B cell (primary cell): ENCODE measurements at places on chromosomes 7 and 10. TPM values are rescaled to one million over a fixed set of nuclear protein-coding genes. Genes with fewer than 3 reads are reported as not detected.

- no peak overlapping the region for H3K4me3 ChIP-seq
- no peak overlapping the region for H3K27ac ChIP-seq
- peaks cover 2% of the 10 kb centered on the region for H3K27me3 ChIP-seq
- no peak for DNase-seq
- H3K4me1 ChIP-seq, result no peaks in the 10 kb centered on the region
Observed at GRCh38 chr7:11410656-11411644, 421.0 kb downstream of the THSD7A start.

The TAS2R40 gene
- total RNA-seq, result not detected in 2 replicates

The ENTPD1 gene
- 96.3 and 108 TPM in 2 replicates for total RNA-seq

- DNase-seq, result peak; percentile 39
- peaks cover 77% of the 10 kb centered on the region for H3K27me3 ChIP-seq
- H3K27ac ChIP-seq, result no peak overlapping the region
- peaks cover 29% of the 10 kb centered on the region for H3K4me1 ChIP-seq
Observed at GRCh38 chr7:20785157-20786048, 1.3 kb downstream of the SP8 start.

The CRTAC1 gene
- total RNA-seq, result not detected in 2 replicates

The PNLIPRP3 gene
- total RNA-seq, result not detected in 2 replicates

GRCh38 chr10:95532536-95532935, 28.6 kb downstream of the SORBS1 start:
- DNase-seq, result no peak
- no peaks in the 10 kb centered on the region for H3K27me3 ChIP-seq
- no peaks in the 10 kb centered on the region for H3K36me3 ChIP-seq
- no peaks in the 10 kb centered on the region for H3K4me1 ChIP-seq
- no peak overlapping the region for H3K4me3 ChIP-seq

DNA sequence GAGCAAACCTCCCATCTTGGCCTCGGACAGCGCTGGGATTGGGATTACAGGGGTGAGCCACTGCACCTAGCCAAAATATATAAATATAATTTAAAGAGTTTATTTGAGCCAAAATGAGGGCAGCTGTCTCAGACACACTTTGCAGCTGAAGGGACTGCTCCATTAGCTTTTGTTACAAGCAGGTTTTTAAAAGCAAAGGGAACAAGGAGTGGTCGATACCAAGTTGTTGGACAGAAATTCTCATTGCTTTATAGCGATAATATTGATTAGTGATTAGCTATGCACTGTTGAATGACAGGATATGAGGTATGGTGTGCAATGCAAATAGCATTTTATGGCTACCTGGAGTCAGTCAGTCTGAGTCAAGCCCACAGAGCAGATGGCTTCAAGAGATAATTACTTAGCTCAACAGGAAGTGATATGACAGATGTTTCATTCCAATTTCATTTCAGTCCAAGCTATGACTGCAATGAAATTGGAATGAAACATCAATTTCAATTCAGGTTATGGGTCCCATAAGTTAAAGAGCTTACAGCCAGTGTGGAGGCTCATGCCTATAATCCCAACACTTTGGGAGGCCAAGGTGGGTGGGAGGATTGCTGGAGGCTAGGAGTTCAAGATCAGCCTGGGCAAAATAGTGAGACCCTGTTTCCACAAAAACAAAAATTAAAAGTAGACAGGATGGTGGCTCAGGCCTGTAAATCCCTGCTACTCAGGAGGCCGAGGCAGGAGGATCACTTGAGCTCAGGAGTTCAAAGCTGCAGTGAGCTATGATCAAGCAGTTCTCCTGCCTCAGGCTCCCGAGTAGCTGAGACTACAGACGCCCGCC, 23.1 kb downstream of the TYW1 start:
- DNase-seq, result no peak
- H3K4me3 ChIP-seq, result no peak overlapping the region
- H3K27ac ChIP-seq, result no peak overlapping the region

The ADARB2 gene
- 0.85 and 0.96 TPM in 2 replicates for total RNA-seq

DNA sequence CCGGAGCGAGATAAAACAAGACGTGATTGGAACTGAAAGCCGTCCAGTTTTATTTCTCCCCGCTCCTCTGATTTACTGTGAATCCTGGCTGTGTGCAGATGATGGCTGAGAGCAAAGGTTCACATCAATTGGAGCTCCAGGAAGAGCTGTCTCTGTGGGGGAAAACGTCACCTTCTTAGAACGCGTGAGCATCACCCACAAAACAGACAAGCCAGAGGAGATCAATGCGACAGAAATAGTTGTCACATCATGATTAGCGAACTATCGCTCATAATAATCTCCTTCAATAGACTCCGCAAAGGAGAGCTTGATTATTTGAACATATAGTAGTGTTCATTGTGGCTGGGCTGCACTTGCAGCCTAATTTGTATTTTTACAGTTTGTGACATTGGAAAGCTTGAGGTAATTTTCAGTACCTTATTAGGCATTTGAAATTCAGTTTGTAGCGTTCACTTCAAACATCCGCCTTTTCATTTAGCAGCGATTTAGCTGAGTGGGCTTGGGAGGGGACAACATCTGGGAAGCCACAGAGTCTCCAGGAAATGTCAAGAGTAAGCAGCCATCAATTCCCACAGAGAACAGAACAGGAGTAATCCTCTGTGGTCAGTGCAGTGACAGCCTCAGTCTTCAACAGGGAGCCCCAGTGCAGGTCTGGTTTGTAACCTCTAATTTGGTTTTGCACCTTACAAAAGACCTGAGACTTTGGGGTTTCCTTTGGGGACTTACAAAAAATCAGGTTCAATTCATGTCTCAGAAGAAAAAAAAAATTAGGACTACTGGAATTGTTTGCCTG, 276.8 kb upstream of the PFKP start:
- H3K4me3 ChIP-seq, result no peak overlapping the region
- H3K27me3 ChIP-seq, result no peaks in the 10 kb centered on the region
- H3K27ac ChIP-seq, result no peak overlapping the region
- DNase-seq, result no peak
- H3K4me1 ChIP-seq, result no peaks in the 10 kb centered on the region
- H3K36me3 ChIP-seq, result no peaks in the 10 kb centered on the region

- no peak overlapping the region for H3K4me3 ChIP-seq
- no peak for DNase-seq
- no peaks in the 10 kb centered on the region for H3K36me3 ChIP-seq
- no peak overlapping the region for H3K27ac ChIP-seq
- no peaks in the 10 kb centered on the region for H3K27me3 ChIP-seq
- no peaks in the 10 kb centered on the region for H3K4me1 ChIP-seq
Observed at GRCh38 chr10:77850620-77851231, 75.8 kb downstream of the DLG5 start.

The DEPP1 gene
- total RNA-seq, result not detected in 2 replicates

GRCh38 chr10:128286141-128286761, 160.0 kb upstream of the MKI67 start:
- H3K27ac ChIP-seq, result no peak overlapping the region
- DNase-seq, result no peak
- H3K4me3 ChIP-seq, result no peak overlapping the region
- no peaks in the 10 kb centered on the region for H3K4me1 ChIP-seq

DNA sequence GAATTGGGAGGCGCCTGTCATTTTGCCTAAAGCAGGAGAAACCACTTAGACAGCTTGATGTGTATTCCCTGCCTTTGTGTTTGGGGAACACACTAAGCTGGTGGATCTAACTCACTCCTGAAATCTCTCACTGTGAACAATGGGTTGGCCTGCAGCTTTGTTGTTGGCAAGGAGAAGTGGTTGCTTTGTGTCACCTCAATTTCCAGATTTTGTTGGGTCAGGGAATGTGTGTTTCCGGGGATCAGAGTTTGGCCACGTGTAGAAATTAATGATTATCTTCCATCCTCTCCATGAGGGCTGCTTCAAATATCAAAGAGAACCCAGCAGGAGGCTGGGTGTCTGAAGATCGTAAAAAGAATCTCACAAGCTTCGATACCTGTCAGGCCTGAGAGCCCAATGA, 27.8 kb downstream of the A1CF start:
- H3K36me3 ChIP-seq, result no peaks in the 10 kb centered on the region
- H3K4me3 ChIP-seq, result no peak overlapping the region
- no peaks in the 10 kb centered on the region for H3K4me1 ChIP-seq
